Cardiac muscle cell (in vitro differentiated cells and primary cell): ENCODE measurements at places on chromosomes 2 and 18.
A peak's percentile ranks its signal among the peaks of the same experiment; 100 is the strongest.

GRCh38 chr18:56807901-56808300, 156.7 kb downstream of the WDR7 start:
- peak; percentile 45 for DNase-seq

GRCh38 chr2:106025796-106026195, 168.3 kb downstream of the UXS1 start:
- DNase-seq: no peak

DNA sequence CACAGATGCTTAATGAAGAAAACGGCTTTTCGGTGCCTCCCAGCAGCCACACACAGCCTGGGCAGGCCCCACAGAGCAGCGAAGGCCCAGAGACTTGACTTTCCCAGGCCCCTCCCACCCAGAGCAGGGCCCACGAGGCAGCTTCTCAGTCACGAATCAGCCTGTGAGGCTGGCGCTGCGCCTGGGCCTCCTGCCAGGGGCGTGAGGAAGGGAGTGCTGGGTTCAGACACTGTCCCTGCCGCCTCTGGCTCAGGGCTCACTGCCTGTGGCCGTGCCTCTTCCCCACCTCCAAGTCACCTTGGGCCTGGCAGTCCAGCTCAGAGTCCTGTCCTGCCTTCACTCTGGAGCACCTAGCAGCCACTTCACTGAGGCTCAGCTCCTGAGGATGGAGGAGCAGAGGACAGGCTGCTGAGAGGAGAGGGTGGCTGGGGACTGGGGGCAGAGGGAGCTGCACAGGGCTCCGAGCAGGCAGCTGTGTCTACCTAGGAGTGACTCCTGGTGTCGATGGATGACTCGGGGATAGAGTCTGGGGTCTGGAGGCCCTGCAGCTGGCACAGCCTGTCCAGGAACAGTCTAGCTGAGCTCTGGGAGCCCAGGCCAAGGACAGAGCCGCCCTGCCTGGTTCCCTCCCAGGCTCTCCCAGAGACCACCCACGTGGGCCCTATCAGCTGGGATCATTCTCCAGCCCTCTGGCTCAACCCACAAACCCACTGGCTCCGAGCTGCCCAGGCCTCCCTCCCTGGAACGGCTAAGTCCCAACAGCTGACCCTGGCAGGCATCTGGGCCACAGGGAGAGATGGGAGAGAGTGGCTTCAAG, 36.4 kb upstream of the FOSL2 start:
- DNase-seq: peak; percentile 59

GRCh38 chr2:74534411-74534810, 4.7 kb downstream of the HTRA2 start:
- no peak for DNase-seq
